Right forelimb (tissue), 1 donor: ENCODE measurements at places on chromosomes 6 and 20.

- DNase-seq: no peak
Measured at GRCh38 chr6:21342501-21342900, 251.1 kb upstream of the SOX4 start.

- DNase-seq: no peak
Measured at GRCh38 chr6:35148167-35148741, 7.1 kb upstream of the TCP11 start.

DNA sequence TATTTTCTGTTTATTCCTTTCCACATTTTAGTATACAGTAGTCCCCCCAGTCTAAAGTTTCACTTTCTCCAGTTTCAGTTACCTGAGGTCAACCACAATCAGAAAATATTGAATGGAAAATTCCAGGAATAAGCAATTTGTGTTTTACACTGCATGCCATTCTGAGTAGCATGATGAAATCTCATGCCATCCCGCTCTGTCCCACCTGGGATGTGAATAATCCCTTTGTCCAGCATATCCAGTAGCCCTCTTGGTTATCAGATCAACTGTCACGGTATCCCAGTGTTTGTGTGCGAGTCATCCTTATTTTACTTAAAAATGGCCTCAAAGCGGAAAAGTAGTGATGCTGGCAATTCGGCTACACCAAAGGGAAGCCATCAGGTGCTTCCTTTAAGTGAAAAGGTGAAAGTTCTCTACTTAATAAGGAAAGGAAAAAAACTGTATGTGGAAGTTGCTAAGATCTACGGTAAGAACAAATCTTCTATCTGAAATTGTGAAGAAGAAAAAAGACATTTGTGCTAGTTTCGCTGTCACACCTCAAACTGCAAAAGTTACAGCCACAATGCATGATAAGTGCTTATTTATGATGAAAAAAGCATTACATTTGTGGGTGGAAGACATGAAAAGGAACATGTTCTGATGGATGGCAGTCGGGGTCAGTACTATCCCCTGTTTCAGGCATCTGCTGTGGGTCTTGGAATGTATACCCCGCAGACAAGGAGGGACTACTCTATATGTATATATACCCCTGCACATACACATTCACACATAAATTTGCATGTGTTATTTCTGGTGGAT, 11.3 kb downstream of the NOX3 start:
- DNase-seq: no peak

DNA sequence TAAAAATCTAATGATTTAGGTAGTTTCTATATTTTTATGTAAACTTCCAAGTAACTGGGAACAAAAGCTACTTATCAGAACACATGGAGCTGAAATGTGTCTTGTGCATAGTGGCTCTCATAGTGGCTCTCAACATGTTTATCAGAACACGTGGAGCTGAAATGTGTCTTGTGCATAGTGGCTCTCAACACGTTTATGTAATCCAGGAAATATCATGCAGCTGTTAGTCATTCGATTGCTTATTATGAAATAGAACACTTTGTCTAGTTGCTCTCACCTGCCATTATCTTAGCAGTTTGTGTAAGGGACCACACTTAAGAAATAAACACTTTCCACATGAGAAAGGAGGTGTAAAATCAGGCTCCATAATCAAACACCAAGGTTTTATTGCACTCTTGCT, 119.2 kb upstream of the ASCC3 start:
- no peak for DNase-seq

GRCh38 chr20:16349523-16350260, 223.6 kb downstream of the KIF16B start:
- DNase-seq: no peak

DNA sequence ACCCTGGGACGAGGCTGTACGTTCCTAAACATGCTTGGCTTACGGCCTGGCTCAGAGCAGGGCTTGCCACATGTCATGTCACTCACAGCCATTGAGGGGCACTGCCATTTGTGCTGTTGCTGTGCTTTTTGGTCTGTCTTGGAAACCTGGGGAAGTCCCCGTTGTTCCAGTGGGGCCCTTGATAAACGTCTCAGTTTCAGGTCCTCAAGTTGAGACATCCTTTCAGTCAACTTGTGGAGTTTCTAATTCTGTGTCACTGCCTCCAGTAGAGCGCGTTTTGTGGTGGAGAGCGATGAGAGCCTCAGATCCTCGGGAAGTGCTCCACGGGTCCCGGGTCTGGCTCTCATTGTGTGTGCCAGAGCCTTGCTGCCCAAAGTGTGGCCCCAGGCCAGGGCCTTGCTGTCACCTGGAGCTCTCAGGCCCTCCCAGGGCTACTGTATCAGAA, 43.0 kb upstream of the CCR6 start:
- no peak for DNase-seq

DNA sequence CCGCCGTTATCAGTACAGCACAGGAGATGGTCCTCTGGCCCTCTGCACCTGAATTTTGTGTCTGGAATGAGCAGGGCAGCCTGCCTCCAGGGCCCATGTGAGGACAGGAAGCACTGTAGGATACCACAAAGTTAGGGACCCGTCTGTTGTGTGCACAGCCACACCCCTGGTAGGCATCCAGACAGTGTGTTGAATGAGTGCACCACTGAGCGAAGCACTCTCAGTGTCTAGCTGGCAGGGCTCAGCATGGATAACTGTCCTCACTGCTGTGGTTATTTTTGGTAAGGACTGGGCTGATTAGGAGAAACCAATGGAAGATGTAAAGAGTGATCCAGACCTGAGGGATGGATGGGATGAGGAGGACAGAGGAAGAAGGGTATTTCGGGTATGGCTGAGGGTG, 178.7 kb downstream of the CLIC5 start:
- DNase-seq: no peak

DNA sequence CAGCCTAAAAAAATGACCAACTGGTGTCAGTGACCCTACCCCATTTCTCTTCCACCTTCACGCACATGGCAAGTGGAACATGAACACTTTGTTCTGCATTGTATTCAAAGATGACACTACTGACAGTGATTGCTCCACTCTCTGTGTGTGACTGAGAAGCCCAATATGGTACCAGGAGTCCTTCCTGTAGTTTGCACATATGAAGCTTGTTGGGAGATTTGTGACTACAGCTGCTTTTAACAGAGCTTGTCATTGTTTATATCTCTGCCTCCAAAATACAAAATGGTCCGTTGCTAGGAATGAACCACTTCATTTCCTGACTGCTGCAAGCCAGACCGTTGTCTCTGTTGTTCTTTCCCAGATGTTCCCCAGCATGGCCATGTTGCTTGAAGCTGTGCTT, 140.3 kb upstream of the TCF21 start:
- no peak for DNase-seq

- DNase-seq: no peak
Measured at GRCh38 chr6:108686896-108687295, 126.2 kb downstream of the FOXO3 start.

DNA sequence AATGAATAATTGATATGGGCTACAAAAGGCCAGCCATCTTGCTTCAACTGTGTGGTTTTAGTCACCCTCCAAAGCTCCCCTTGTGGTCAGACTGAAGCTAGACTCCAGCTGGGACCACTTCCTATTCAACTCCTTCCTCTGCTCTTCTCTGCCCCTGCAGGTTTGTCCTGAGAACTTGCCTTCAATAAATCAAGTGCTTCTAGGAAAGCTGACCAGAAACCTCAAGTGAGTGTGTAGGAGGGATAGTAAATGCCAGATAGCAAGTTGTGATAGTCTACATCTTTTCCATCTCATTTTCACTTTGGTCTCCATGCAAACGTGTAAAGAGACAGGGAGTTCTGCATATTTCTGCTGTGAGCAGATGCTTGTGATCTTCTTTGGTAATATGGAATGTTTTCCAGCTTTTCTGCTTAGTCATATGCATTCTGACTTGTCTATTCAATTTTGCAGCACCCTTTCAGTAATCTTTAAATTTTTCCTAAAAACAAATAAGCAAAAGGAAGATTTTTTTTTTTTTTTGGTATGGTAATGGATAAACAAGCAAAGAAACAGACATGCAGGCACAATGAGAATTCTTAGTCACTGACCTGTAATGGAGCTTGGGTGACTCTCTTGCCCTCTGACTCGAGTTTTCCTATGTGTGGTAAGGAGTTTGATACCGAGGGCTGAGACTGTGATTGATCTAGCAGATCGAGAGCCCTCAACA, 201.3 kb upstream of the BTBD3 start:
- DNase-seq: no peak

DNA sequence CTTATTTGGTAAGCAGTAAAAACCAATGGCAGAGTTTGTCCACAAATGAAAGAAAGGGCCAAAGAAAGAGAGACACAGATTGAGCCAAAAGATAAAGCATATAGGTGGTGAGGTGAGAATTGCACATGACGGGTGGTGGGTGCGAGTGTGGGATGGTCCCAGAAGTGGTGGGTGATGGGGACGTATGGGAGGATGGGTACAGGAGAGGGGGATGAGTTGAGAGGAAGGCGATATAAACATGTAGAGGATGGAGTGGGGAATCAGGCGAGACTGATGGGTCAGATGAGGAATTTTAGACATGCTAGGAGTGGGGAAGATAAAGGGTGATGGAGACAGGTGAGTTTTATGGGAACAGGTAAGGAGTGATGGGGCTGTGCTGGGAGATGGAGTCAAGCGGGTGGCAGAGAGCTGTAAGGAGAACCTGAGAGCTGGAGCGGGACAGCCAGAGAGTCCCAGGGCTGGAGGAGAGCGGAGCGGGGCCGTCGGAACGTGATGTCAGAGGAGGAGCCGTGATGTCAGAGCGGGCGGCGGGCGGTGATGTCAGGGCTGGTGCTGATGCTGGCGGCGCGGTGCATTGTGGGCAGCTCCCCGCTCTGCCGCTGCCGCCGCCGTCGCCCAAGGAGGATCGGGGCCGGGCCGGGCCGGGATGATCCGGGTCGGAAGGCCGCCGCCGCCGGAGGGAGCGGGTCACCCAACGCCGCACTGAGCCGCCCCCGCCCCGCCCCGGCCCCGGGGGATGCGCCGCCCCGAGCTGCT, at the start of gene TTBK1:
TTBK1 (plus strand) TSS at position 574 of the 756 bp plus-strand sequence. CDS start 3,180 bp downstream, outside the sequence.
- no peak for DNase-seq

DNA sequence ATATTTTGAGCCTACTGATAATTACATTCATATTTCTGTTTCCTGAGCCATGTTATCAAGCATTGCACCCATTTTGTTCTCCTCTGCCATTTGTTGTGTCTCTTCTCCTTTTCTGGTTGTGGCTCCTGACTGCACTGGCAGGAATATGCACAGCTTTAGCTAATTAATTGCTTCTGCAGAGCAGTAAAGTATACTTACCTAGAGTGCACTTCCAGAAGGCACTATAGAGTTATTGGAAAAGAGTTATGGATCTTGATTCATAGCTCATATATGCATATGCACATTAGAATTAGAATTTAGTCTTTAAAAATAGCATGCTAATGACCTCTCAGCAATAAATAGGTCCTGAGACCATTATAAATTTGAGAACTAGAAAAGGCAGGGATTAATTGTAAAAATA, 262.6 kb downstream of the NKAIN2 start:
- DNase-seq: no peak

GRCh38 chr20:17785007-17785406, 85.2 kb downstream of the BANF2 start:
- DNase-seq: no peak

DNA sequence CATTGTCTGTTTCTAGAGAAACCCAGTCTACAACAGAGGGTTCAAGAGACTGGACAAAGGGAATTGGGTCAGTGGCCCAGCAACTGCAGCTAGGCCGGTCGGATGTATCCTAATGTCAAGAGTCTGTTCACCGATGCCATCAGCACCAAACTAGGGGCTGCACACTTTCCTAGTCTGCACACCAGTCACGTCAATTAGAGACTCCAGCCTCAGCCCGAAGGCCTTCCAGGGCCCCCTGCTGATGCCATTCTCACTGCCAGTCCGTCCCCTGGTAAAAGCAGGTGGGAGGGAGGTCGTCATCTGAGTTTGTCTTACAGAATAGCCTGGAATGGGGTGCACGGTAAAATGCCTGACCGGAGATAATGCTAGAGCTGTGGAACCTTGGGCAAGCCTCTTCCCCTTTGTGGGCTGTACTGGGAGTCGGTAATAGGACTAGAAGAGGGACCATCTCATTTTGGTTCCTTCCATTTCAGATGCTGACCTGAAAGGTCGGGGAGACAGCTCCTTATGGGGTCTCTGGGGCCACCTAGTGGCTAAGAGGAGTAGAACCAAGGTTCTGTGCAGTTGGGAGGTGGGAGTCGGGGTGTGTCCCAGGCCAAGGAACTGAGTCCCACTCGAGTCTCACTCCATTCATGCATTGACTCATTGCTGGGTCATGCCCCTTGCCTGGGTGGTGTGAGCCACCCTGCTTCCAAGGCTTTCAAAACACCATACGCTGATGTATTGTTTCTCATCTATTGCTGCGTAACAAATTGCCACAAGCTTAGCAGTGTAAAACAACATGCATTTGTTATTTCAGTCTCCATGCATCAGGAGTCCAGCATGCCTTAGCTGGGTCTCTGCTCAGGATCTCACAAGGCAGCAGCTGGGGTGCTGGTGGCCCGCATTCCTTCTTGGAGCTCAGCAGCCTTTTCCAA, 5.1 kb downstream of the SOX12 start:
- DNase-seq: no peak

DNA sequence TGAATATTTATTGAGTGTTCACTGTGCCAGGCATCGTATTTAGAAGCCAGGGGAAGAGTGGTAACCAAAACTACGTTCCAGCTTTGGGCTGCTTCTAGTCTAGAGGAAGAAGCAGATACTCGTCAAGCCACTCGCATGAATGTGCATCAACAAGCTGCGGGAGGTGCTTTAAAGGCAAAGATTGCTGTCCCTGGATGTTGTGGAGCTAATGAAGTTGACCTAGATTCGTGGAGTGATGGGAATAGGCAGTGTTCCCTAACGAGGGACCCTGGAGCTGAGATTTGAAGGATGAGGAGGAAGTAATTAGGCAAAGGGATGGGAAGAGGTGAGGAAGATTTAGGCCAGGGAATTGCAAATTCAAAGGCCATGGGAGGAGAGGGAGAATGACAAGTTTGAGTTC, 118.9 kb downstream of the TMEM170B start:
- no peak for DNase-seq

GRCh38 chr6:46276576-46277142, 105.9 kb upstream of the ENPP5 start:
- DNase-seq: no peak

GRCh38 chr20:19231359-19232035, 19.1 kb downstream of the SLC24A3 start:
- no peak for DNase-seq

DNA sequence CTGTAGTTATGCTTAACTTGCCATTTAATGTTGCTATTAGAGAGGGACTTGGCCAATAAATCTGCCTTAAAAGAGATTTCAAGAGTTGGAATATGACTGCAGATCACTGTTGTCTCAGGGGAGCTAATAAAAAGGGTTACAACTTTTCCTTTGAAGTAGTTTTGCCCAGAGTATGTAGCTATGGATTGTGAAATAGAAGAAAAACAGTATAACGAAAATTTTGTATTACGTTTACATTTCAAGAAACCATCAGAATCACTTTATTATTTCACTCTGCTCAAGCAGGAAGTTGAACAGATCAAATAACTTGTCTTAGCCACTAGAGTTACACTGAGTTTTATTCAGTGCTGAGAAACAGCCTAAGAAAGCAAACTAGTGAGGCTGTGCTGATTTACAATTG, 3.0 kb upstream of the ZSCAN26 start:
- DNase-seq: no peak
